ENCODE measurements at places on chromosomes 5 and 9.

DNA sequence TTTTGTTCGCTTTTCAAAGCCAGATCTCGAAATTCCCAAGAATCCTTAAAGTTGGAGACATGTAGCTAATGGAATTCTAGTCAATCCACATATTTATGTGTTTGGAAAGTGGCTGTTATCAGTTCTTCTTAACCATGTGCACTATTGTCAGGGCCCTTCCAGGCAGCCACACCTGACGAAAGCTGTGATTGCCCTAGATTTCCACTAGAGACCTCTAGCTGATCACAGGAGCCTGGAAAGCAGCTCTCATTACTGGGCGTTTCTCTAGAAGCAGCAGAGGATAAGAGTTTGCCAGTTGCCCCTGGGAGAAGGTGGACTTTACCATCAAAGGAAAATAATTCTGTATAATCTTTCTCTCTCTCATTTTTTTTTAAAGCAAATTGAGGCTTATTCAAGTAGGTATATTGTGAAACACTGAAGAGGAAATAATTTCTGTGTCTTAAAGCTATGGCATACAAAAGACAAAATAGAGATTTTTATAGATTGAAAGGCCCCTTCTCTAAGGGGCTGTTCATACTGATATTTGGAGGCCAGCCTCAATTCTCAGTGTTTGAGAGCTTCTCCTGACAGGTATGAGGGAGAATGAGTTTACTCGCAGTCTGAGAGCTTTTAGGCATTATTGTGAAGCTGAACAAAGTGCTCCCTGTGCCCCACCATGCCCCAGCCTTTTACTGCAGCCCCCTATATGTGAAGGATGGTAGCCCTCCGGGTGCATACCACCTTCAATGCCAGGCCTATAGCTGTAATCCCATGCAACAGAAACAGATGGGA, 405.4 kb upstream of the ACTBL2 start:
- DNase-seq: peak; percentile 23

DNA sequence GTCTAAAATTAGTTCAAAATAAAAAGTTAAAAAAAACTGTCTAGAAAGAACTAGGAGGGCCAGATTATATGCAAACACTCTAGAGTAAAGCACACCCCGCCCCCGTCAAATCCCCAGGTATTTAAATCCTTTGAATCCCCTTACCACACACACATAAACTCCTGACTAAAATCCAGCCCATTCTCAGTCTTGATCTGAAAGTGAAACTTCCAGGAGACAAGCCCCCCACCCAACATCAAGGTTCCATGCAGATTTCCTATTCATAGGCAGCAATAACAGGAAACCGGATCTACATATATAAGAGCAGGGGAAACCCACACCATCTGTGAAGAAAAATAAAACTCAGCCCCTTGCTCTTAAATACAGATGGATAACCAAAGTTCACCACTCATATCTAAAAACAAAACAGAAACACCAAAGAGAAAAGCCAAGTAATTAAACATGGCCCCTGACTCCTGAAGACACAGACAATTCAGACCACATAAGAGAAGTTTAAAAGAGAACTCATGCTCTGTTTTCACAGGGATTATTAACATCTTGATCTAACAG, 42.3 kb downstream of the MARCHF3 start:
- no peak for DNase-seq

DNA sequence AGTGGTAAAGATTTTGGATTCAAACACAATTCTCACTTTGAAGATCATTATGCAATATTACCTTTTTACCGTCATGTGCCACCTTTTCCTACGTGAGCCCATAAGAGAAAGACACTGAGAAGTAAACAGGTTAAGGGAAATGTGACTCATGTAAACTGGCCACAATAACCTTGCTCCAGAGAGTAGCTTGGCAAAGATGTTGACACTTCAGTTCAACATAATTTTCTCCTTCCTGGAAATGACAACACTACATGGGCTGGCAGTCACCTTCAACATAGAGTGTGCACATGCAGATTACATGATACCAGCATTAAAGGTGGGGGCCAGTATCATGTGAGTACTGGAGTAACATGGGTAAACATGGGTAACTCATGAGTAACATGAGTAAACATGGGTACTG, 141.9 kb downstream of the CDK5RAP2 start:
- DNase-seq: peak; percentile 6

DNA sequence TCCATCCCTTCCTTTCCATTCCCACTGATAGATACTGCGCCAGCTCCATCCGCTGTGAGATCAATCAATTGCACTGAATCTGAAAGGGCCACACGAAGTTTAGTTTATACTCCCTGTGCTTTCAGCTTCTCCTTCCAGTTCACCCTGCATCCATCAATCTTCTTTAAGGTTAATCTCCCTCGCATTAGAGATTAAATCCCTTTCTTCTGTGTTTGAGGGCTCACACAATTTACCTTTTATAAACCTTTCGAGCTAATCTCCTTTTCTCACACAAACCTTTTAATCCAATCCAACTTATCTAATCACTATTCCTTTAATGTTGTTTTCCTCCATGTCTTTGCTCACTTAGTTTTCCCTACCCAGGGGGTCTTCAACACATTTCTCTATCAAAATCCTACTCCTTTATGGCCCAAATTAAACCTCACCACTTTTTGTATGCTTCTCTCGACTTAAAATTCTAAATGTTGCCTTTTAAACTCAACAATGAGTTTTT, 64.6 kb upstream of the HAPLN1 start:
- no peak for DNase-seq

All from hematopoietic multipotent progenitor cell treated with erythropoietin and hydrocortisone succinate and interleukin-3 and kit ligand, for 8 days (in vitro differentiated cells).